A549 treated with Hydrocortisone at 1 μM for 4 hours (cell line): ENCODE measurements at places on chromosomes 6 and 20. TPM values are rescaled to one million over a fixed set of nuclear protein-coding genes. Genes with fewer than 3 reads are reported as not detected.

The CGA gene
- 0.24 to 0.59 TPM (median 0.39 TPM) in 5 replicates for total RNA-seq

The TREM1 gene
- 0.10 to 0.25 TPM (median 0.13 TPM) in 3 of 5 replicates, not detected in the others for total RNA-seq

The ID4 gene
- 0.63 to 1.3 TPM (median 0.86 TPM) in 5 replicates for total RNA-seq

The DBNDD2 gene
- 22.6 to 30.1 TPM (median 25.2 TPM) in 5 replicates for total RNA-seq

The TUBB2B gene
- 12.7 to 15.3 TPM (median 14.7 TPM) in 5 replicates for total RNA-seq

The NKAPL gene
- 0.06 TPM in 1 of 5 replicates, not detected in the others for total RNA-seq

The BPI gene
- total RNA-seq, result not detected in 5 replicates

The ZFP57 gene
- total RNA-seq, result not detected in 5 replicates

The ACTL10 gene
- total RNA-seq, result 0.06 TPM in 2 of 5 replicates, not detected in the others

The B4GALT5 gene
- 50.1 to 74.6 TPM (median 64.5 TPM) in 5 replicates for total RNA-seq

The PNPLA1 gene
- total RNA-seq, result 0.08 TPM in 1 of 5 replicates, not detected in the others

The SLC16A10 gene
- 0.29 to 0.70 TPM (median 0.53 TPM) in 5 replicates for total RNA-seq

The TNXB gene
- 0.32 to 0.66 TPM (median 0.52 TPM) in 5 replicates for total RNA-seq

The FGD2 gene
- total RNA-seq, result 0.03 TPM in 1 of 5 replicates, not detected in the others

The PROKR2 gene
- total RNA-seq, result not detected in 5 replicates

The CLVS2 gene
- 0.08 to 0.26 TPM (median 0.17 TPM) in 5 replicates for total RNA-seq

The CAP2 gene
- 10.0 to 14.3 TPM (median 11.5 TPM) in 5 replicates for total RNA-seq

The NOX3 gene
- not detected in 5 replicates for total RNA-seq

The BMP7 gene
- total RNA-seq, result 0.38 to 1.1 TPM (median 0.53 TPM) in 5 replicates

The FAM209A gene
- total RNA-seq, result 0.21 to 0.52 TPM (median 0.30 TPM) in 5 replicates
